Posterior cingulate gyrus (tissue), 11 donors: ENCODE measurements at places on chromosomes 3 and 15.

GRCh38 chr3:187169231-187169960 lies 27.9 kb upstream of the RTP1 start:
- DNase-seq: no peak

- DNase-seq: no peak
These were observed 210.6 kb downstream of the PTPRG start for GRCh38 chr3:61771976-61772375.

GRCh38 chr3:73271-73670 lies 123.3 kb upstream of the CHL1 start:
- DNase-seq: no peak

- no peak for DNase-seq
These were observed 77.5 kb downstream of the ADCY5 start for GRCh38 chr3:123371426-123371825.

DNA sequence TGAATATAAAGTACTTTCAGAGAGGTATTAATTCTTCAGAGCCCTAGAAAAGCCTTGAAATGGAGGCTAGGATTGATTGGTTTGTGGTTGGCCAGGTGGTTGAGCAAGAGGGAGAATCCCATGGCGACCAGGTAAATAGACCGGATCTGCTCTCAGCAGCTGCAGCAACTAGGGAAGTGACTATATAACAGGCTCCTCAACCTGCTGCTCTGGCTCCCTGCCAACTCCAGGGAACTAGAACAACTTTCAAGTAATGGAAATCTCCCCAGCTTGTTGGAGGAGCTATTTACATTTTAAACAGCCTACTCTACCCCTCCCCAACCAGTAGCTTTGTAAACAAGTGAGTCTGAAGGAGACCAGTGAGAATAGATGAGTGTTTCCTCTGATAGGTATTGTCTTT lies 121.8 kb upstream of the CADM2 start:
- no peak for DNase-seq

GRCh38 chr15:66751579-66751978 lies 49.5 kb downstream of the SMAD6 start:
- DNase-seq: no peak

DNA sequence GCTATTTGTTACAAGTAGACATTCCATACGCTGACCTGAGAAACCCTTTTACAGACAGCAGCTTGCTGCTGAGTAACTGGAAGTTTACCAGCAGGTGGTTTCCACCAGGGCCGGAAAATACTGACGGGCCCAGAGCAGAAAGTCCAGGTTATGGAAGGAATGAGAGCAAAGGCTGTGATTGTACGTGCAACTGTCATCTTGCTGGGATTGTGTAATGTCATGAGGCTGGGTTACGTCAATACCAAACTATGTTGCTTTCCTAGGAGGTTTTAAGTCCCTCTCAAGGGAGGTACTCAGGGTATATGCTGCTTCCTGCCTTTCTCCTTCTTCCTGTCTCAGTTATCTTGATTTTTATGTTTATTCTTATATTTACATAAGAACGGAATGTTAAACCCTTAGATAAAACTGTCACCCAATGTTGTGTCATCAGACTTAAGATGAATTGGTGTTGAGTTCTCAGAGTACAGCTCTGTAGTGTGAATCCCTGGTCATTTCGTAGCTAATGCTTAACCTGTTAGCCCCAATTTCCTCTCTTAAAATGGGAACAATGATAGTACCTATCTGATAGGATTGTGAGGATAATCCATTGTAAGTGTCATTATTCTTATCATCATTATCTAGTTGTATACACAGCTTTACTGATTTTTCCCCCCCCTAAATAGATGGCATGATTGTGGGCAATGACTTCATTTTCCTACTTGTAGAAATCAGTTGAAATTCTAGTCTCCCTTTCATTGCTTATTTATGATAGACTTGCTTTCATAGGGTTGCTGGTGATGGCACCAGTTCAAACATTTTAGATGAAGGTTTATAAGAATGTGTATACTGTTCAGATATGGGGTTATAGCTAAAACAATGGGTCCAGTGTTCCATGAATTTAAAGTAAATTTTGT lies 101.4 kb downstream of the FNDC3B start:
- no peak for DNase-seq

DNA sequence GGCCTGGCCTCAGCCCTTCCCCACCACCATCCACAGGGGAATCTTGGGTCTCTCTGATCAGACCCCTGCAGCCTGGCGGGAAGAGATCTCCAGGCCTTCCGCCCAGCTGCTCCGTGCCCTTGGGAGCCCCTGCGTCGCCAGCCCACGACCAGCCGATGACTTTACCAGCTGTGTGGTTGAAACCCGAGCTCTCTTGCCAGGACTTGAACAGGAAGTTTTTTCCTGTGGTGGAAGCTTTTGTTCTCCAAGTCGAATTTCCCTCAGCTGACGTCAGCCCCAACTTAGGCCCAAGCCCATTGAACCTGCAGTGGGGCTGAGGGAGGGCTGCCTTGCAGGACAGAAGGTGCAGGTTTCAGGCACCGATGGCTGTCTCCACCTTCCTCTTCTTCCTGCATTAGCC lies 51.7 kb upstream of the SMAD3 start:
- no peak for DNase-seq

DNA sequence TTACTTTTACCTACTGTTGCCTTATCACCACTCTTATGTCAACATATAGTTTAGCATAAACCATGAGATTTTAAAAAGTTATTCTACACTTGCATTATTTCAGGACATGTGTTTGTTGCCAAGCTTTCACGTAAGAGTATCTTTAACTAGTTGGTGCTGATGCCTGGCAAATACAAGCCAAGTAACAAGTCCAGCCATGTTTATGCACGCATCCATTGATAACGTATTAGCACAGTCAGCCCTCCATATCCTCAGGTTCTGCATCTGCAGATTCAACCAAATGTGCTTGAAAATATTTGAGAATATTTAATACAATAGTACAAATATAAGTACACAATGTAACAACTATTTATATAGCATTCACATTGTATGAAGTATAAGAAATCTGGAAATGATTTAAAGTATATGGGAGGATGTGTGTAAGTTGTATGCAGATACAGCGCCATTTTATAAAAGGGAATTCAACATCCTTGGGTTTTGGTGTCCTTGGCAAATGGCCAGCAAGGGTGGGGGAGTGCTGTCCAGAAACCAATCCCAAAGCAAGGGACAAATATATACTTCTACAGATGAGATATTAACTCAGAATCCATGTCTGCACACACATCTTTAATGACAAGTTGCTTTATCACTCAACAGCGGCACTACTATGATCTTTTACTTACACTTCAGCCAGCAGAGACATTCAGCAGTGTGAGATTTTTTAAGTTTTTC lies 8.7 kb upstream of the SETD5 start:
- DNase-seq: no peak

DNA sequence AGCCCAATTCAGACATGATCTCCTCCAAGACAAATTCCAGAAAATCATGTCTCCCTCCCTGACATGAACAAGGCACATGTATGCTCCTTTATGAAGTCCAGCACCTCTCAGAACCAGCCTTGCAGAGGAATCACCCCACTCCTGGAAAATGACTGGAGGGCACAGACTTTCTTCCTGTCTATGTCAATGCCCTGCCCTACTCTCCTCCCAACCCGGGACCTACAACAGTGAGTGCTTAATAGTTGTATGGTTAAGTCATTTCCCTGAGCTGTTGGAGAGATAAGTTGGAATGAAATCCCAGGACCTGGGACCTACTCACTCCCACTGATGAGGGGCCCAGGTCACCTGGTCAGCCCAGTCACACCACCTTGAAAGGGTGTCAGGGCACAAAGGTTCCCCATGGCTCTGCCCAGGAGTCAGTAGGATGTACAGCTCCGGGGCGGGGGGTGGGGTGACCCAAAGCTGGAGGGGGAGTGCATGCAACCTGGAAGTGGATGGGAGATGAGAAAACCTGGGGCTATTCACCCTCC lies 80.1 kb upstream of the HERC1 start:
- peak; percentile 9 for DNase-seq

DNA sequence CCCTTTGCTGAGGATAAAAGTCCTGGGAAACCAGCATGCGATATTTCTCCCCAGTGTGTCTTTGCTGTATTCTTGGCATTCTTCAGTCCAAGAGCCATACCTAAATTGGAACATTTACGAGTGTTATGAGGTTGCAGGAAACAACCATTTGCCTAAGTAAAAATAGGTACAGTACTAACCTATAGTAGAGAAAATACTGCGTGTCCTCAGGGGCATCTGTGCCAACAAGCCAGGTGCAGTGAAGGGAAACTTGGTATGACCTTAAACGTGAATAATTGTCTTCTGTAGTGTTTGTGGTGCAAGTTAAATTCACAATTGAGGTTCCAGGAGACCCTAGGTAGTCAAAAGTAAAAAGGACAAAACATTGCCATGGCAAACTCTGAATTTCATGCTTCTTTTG lies 12.2 kb downstream of the IL5RA start:
- DNase-seq: no peak

DNA sequence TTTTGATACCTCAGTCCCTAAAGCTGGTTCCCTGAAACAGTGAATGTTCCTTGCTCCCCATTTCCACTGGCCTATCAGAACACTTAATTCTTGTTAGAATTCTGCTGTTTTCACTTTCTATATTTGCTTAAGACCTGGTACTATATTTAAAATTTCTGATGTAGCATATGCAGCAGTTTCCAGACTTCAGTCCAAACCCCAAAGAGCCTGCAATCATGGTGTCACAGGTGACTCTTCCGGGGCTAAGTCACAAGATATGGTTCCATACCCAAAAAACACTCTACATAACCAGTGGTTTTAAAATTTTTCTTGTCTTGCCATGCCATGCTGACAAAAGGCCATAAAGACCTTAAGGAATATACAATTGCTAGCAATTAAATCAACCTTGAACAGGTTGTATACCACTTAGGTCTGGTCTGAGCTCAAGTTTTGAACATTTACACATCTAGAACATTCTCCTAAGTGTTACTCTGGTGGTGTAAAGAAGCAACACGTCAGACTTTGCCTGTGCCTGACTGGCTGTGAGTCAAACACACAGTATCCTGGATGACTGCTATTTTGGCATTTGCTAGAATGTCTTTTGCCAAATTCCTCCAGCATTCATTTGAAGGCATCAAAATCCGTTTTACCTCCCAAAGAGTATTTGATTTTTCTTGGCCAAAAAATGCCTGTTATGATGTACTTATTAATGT lies 160.0 kb downstream of the FRMD5 start:
- DNase-seq: no peak

DNA sequence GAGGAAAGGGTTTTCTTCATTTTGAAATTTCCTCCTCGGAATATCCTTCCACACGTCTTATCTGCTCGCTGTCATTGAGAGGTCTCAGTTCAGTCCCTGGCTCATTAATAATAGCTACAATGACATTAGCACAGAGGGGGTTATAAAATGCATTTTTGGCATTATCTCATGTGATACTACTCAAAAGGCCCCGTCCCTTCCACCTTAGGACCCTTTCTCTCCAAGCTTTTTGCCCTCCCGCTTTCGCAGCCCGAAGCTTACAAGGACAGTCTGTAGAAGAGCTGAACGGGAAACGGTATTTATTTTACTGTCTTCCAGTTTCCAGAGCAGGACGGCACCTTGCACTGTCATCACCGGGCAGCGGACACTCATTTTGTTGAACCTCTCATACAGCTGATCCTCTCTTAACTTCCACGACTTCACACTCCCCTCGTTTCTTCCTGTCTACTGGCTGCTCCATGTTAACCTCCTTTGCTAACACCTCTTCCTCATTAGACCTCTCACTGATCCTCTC lies 5.6 kb upstream of the PLEKHO2 start:
- peak; percentile 52 for DNase-seq

GRCh38 chr3:12870942-12871341 lies 29.6 kb upstream of the RPL32 start:
- DNase-seq: no peak

DNA sequence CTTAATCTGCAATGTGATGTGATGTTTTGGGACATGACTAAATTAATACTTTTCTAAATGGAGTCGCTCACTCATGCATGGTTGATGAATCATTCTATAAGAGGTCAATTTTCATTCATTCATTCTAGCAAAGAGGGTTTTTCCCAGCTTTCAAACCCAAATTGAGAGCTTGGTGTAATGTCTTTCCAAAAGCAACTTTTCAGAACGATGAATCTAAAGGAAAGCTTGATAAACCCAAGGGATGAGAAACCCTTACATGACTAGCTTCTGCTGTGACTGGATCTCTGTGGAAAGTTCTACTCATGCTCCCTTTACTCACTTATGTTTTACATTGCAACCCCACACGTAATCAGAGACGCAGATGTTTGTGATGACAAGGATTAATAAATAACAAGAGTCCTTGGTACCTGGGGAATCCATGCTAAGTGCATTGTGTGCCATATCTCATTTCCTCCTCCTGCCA lies 47.7 kb downstream of the PDZRN3 start:
- DNase-seq: no peak

DNA sequence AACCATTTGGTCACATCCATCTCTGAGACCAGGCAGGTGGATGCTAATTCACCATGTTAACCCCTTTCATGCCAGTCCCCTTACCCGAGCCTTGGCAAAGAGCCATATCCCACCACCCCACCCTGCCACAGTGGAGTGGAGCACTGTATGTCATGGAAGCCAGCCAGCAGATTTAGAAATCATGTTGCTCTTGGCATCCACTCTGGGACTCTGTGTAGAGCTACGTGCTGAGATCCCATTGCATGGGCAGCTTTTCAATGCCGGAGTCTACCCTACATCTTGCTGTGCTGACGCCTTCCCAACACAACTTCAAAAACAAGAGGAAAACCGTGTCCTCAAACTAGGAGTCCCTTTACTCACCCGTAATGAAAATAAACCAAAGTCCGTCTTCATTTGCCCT lies 131.0 kb downstream of the NTRK3 start:
- no peak for DNase-seq

- DNase-seq: no peak
These were observed 74.1 kb downstream of the CMSS1 start for GRCh38 chr3:99891610-99892285.

DNA sequence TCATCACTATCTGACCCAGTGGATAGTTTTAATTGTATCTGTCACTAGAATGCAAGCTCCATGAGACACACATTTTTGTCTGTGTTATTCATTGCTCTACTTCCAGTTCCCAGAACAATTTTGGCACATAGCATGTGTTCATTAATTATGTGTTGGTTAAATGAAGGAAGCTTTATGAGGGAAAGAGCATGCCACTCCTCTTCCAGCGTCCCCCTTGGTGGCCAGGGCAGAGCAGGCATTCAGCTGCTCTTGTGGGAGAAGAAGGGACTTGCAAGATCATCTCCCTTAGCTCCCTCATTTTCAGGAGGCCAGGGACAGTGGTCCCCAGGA lies 489 bp upstream of the GALNT15 start:
- no peak for DNase-seq

DNA sequence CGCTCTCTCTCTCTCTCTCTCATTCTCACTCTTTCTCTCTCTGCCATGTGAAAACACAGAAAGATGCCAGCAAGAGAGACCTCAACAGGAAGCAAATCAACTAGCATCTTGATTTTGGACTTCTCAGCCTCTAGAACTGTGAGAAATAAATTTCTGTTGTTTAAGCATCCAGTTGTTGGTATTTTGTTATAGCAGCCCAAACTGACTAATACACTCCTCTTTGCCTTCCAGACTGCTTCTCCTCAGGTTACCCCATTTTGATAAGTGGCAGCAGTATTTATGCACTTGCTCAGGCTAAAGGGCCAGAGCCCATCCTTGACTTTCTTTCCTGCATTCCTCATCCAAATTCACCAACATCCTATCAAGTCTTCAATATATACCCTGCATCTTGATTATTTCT lies 76.6 kb upstream of the NANOGP8 start:
- DNase-seq: no peak

GRCh38 chr15:68417051-68417450 lies 14.9 kb downstream of the ITGA11 start:
- no peak for DNase-seq
